HTR-8/SVneo (cell line): ENCODE measurements at places on chromosomes 1 and 21.

- no peak for DNase-seq
Observed at GRCh38 chr1:68165665-68166064, 66.7 kb downstream of the WLS start.

GRCh38 chr1:153490272-153491051, 30.0 kb upstream of the S100A7 start:
- peak; percentile 55 for DNase-seq

DNA sequence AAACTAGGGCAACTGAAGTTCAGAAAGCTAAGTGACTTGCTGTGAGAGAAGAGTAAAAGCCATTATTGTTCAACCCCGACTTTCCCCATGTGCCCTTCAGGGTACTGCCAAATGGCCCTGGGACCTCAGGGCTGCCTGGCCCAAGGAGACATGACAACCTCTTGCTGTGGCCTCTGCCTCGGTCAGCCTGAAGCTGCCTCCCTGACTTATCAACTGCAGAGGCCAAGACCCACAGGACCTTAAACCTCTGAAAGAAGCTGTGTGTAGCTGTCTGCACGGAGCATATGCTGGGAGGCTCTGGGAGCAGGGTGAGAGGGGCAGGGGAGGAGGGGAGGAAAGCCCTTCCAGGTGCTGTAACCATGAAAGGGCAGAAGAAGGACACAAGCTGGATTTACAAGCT, 35.9 kb downstream of the HMGB4 start:
- DNase-seq = no peak

DNA sequence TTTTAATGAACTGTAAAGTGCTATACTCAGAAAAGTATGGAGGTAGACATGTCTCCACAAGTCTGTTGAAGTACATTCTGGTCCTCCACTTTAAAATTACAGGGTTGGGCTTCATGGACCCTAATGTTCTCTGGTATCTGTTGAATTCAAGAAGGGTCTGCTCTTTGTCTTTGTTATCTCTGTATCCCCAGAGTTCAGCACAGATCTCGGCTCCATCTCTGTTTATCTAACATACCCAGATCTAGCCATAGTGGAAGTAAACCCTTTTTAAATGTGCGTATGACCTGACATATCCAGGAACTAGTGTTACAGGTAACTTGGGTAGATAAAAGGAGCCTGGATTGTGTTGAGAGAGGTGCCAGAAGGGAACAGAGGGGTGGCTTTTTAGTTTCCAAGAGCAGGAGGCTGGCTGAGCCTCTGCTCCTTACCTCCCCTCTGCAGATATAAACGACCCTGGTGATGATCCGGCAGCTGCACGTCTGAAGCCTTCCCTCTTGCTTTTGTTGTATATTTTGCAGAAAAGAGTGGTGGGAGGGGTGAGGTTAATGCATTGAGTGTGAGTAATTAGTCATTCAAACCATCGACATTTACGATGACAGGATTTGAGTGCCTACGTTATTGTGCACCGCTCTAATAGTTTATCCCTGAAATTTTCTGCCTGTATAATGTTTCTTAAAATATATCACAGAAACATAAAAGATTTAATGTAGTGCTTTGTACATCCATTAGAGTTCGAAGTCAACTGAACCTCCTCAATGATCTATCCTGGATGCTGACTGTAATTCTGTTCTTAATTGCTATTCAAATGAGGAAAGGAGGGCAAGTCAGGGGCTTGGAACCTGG, 30.8 kb downstream of the ELAVL4 start:
- no peak for DNase-seq

DNA sequence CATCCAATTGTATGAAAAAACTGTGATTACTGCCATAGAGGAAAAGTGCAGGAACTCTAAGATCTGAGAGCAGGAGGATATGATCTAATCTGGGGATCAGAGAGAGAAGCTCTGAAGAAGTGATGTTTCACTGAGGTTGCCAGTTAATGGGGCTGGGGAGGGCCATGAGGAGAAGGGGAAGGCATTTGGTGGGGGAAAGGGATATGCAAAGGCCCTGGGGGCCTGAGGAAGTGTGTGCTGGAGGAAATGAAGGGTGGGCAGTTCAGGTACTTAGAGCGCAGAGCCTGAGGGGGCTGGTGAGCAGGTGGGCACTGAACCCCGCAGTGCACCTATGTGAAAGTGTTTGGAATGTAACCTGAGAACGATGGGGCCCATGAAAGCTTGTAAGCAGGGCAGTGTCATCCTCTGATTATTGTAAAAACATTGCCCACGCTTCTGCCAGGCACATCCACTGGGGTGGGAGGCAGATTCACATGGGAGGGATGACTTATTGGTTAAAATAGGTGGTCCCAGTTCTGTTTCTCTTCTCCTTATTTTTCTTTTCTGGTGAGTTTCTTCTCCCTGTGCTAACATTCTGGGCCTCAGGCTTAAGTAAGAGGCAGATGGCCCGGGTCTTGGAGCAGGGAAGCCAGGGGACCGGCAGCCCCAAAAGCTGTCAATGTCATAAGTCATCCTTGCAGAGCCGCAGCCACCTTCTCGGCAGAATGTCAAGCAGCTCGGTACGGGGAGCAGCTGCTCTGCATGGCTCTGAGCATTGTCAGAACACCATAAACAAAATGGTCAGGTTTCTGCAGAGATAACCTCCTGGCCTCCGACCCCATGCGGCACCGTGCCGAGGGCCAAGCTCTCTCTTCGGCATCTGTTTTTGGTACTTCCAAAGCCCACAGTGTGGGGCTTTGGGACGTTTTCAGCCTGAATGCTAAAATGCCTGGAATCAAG, 492.0 kb upstream of the VAMP3 start:
- DNase-seq = no peak

GRCh38 chr1:48693674-48694320, 82.9 kb downstream of the BEND5 start:
- no peak for DNase-seq

- no peak for DNase-seq
Observed at GRCh38 chr1:198867182-198867581, 228.3 kb downstream of the PTPRC start.

DNA sequence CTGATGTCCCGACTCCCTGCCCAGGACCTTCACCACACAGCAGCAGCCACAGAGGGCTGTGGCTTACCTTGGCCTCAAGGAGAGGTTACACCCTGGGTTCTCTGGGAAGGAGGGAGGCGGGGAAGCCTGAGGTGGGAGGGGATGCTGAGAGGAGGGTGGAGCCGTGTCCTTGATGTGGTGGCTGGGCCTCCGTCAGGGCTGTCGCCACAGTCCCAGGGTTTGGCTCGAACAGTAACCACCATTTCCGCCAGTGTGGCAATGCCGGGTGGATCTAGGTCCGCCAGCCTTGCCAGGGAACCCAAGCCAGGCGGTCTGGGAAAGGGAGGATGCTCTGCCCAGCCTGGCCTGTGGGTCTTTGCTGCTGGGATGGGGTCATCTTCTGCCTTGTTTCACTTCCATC, 18.4 kb upstream of the CDCA8 start:
- no peak for DNase-seq

- no peak for DNase-seq
Observed at GRCh38 chr1:70355920-70356319, 1.4 kb upstream of the ANKRD13C start.

DNA sequence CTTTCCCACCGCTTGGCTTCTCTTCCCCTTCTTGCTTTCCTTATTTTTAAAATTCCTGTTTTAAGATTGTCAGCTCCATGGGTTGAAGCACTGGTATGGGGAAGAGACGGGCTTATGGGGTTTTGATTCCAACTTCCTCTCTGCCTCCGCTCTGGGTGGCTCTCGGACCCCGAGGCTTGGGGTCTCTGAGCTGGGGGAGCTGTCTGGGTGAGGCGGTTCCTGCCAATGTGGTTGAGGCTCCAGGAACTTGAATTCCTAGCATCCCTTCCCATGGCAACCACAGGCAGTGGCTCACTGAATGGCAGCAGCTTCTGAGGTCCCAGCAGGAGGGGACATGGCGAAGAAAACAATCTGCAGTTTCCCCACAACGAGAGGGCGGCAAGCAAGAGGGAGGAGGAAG, 83.1 kb upstream of the C1orf174 start:
- DNase-seq = no peak

GRCh38 chr1:5967351-5968160, 24.7 kb downstream of the NPHP4 start:
- no peak for DNase-seq
